ENCODE measurements at places on chromosomes 5 and 9. TPM values are rescaled to one million over a fixed set of nuclear protein-coding genes. Genes with fewer than 3 reads are reported as not detected.

DNA sequence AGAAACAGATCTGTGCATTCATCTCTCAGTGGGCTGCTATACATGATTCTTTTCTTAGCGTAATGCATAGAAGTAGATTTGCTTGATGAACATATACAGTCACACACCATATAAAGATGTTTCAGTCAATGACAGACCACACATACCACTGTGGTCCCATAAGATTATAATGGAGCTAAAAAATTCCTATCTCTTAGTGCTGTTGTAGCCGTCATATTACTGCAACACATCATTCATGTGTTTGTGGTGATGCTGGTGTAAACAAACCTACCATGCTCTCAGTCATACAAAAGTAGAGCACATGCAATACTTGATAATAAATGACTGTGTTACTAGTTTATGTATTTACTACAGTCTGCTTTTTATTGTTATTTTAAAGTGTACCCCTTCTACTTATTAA, 214.3 kb downstream of the ARHGAP26 start:
- no peak for DNase-seq

Gene CSF2
- not detected for polyA plus RNA-seq

DNA sequence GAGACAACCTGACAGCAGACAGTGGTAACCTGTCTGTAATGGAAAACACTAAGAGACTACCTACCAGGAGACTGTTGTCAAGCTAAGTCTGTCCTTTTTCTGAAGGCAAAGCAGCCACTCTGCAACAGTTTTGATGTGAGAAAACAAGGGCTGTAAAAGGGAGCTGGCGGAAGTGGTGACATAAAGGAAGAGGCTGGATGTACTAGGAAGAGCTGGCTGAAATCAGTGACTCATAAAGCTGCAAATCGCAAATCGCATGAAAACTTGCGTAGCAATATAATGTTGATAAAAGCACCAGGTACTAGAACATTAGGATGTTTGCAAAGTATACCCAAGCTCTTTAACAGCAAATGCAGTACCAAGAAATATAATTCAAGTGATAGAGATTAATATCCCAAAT, 1.4 kb downstream of the NSUN2 start:
- DNase-seq, result no peak

DNA sequence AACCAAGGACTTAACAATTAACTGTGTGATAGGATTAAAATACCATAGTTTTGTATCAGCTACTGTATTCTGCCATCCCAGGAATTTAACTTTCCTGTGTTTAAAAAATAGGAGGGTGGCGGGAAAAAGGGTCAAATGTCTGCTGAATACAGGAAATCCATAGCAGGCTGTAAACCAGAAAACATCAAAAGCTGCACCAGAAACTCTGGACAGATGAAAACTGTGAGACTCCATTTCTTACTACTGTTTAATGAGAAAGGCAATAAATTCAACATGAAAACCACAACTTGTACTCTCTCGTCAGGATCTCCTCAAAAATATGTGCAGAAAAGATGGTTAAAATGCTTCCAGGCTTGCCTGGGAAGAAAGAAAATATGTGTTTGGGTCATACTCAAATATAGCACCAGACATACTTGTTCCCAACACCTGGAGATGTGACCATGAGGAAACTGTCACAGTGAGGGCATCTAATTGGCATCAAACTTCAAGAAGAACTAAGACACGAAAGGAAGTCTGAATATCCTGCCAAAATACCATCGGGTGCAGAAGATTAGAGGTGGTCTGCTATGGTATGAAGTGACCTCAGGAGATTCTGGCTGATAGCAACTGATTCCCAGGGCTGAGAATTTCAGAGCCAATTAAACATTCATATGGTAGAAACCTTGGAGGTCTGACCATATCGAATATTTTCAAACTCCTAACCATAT, 164.7 kb upstream of the TARS1 start:
- no peak for DNase-seq

DNA sequence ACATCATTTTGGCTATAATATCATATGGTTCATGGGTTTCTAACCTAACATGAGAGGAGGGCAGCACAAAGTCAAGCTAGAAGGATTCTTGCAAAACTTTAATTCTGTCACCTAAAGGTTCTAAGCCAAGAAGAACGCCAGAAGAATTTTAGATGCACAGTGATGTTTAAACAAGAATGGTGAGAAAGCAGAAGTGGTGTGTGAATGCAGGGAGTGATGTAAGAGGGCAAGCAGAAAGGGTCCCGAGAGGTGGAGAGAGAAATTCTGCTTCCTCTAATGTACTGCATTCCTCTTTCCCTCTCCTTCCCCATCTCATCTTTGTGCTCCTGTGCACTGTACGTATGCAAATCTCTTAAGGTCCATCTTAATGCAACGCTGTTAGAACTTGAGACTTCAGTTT, 2.1 kb upstream of the TRMO start:
- no peak for DNase-seq

Gene TXNDC8
- not detected for polyA plus RNA-seq

DNA sequence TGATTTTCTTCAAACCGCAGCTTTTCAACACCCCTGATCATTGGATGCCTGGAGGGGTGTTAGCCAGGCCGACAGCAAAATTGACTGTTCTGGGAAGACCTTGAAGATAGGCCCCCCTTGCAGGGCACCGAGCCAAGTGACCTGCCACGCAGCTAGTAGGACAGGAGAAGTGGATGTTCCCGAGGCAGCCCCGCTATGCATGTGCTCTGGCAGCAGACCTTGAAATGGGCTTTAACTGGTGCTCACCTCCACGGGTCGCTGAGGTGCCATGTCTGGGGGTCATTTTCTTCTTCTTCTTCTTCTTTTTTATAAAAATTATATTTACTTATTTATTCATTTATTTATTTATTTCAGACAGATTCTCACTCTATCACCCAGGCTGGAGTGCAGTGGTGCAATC, 12.6 kb downstream of the FGF18 start:
- DNase-seq, result no peak

DNA sequence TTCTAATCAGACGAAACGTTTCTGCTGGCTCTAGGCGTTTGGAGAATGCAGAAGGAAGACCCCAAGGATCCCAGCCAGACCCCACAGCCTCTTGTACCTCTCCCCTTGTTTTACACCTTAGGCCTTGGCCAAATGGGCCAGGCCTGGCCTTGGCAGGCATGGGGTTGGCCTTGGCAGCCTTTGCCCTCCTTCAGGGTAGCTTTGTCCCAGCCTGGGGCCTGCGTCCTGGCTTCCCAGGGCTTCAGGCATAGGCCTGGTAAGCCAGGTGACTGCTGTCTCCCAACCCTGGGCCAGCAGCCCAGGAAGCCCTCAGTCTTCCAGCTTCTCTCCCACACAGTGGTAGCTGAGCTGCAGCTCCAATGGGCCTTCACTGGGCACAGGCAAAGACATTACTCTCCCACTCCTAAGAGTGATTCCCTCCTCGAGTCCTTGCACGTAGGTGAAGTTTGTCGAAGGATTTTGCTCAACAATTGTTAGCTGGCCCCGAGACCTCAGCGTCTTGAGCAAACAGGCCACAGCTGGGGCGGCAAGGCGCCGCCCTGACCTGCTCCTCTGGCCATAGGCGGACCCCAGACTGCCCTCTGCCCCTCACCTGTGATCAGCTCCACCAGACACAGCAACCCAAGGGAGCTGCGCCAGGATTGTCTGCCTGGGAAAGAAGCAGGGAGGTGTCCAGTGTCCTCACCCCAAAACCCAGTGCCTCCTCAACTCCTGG, 1.1 kb upstream of the PITX1 start:
- DNase-seq, result no peak

DNA sequence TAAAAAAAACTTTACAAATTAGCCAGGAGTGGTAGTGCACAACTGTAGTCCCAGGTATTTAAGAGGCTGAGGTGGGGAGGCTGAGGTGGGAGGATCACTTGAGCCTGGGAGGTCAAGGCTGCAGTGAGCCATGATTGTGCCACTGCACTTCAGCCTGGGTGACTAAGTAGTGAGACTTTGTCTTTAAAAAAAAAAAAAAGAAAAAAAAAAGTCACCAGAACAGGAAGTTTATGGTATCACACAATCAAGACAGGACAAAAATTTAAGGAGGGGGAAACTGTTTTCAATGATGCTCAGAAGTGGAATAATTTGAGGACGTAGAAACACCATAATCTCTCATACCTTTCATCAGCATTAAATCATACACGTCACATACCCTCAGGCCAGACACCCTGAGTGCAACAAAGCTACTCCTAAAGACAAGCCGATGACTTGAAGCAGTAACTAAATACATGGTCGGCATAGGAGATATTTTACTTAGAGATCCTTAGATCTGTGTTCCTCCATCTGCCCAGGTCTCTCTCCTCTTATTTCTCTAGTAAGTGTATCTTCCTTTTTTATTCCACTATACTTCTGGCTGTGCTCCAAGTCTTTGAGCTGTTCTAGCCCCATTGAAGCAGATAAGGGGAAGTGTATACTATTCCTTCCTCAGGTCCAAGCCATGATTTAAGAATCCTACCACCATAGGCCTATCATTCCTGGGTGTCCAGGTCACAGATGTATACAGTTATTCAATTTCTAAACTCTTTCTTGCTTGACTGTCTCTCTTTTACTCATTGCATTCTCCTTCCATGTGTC, 91.3 kb upstream of the APC start:
- no peak for DNase-seq

DNA sequence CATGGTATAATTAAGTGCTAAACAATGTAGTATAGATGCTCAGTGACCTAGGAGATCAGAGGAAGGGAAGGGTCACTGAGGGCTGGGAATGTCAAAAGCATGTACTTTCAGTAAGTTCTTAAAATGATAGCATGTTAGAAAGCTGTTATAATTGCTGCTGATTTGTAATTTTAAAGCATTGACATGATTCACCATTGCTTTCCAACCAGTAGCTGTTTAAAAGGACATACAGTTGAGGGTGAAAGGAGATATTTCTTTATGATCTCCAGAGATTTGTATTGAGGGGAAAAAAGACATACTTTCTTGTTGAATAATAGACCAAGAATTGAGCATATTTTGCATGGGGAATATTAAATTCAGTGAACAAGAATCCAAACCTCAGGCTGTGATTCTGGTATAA, 1.2 kb upstream of the SLC1A3 start:
- no peak for DNase-seq

GRCh38 chr9:115209601-115210306, 91.8 kb upstream of the TNC start:
- no peak for DNase-seq

Gene SLC6A18
- 1.6 TPM for polyA plus RNA-seq

Gene AGXT2
- polyA plus RNA-seq, result 79.6 TPM

Gene CLPTM1L
- 126 TPM for polyA plus RNA-seq

Gene SHISAL2B
- polyA plus RNA-seq, result not detected

- no peak for DNase-seq
These were observed 10.4 kb downstream of the C9orf152 start for GRCh38 chr9:110197330-110198187.

GRCh38 chr5:103523319-103523718, 39.3 kb downstream of the NUDT12 start:
- DNase-seq, result no peak

GRCh38 chr9:131320031-131320685, 30.6 kb downstream of the PLPP7 start:
- DNase-seq, result no peak

Gene TRIM41
- polyA plus RNA-seq, result 33.4 TPM

DNA sequence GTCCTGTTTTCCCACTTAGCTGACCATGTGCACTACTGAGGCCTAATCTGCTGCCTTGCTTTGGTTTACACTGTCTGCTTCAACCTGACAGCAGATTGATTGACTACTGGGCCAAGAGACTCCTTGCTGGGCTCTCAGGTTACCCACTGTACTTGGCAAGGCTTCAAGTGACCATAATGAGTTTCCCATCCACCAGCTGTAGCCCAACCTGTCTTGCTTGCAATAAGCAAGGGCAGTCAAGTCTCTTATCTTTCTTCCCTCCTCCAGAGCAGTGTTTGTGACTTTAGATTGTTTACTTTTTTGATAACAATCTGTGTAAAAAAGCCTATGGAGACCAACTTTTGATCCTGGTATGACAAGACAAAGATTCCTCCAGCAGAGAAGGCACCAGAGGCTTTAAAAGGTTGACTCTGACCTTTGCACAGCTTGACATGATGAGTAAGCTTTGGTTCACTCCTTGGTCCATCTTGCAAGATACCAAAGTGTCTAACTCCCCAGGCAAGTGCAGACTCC, 912.3 kb upstream of the SEMA6A start:
- DNase-seq, result no peak

Gene NRG2
- polyA plus RNA-seq, result 1.6 TPM

DNA sequence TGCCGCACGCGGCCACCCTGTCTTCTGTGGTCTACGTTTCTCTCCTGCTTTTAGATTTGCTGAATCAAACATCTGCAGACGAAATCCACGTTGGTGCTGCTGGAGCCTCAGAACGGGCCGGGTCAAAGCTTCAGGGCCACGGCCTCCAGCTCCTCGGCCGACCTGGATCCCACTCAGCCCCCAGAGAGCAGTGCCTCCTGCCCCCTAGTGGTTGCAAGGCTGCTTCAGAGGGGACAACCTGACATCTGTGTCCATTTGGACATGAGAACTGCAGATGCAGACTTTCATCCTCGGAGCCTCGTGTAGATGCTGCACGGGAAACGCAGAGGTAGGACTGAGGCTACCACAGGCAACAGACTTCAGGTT, 23.0 kb upstream of the SLC6A3 start:
- no peak for DNase-seq

- DNase-seq, result no peak
These were observed 10.4 kb upstream of the AFAP1L1 start for GRCh38 chr5:149261246-149261645.

DNA sequence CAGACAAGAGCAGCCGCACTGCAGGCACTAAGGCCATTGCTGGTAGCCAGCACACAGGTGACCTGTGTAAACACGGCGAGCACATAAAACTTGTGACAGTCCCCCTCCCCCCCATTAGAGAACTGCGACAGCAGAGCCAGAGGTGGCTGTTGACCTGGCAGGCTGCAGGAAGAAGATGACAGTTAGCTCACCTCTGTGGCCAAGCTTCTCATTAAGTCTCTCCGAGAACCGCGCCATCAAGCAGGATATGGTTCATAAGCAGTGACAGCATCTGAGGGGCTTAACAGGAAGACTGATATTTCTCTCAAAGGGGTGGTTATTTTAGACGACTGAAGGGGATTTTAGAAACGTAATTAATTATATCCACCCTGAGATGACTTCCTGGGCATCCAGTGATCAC, 5.2 kb downstream of the SURF4 start:
- no peak for DNase-seq

DNA sequence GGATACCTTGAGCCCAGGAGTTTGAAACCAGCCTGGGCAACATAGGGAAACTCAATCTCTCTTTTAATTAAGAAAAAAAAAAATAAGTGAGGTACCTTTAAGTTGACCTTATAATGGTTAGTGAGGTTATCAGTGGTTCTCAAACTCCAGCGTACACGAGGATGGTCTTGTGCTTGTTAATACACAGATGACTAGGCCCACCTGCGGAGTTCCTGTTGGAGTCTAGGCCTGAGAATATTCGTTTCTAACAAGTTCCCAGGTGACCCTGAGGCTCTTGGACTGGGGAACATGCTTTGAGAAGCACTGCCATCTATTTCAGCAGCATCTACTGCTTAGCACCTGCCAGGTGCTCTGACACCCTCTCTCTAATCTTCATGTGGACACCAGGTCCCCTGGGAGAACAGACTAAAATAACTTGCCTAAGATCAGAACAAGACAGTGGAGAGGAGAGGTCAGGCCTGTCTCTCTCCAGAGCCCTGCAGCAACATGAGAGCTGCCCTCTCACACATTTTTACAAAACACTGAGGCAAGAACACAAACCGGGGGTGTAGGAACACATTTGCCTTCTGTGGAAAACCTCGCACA, 24.6 kb downstream of the TLE1 start:
- DNase-seq, result no peak
